ENCODE measurements at places on chromosomes 11 and 22.

GRCh38 chr11:124050748-124051147 is 9.6 kb upstream of the OR10G7 start:
- H3K4me1 ChIP-seq: no peaks in the 10 kb centered on the region
- DNase-seq: no peak
- no peak overlapping the region for H3K27ac ChIP-seq
- no peak overlapping the region for H3K4me3 ChIP-seq
- no peaks in the 10 kb centered on the region for H3K36me3 ChIP-seq
- no peaks in the 10 kb centered on the region for H3K27me3 ChIP-seq

GRCh38 chr11:62958547-62959421 is 26.0 kb downstream of the SLC22A6 start:
- H3K27ac ChIP-seq: no peak overlapping the region
- no peak overlapping the region for H3K4me3 ChIP-seq
- no peaks in the 10 kb centered on the region for H3K36me3 ChIP-seq
- peaks cover 32% of the 10 kb centered on the region for H3K27me3 ChIP-seq
- DNase-seq: no peak

DNA sequence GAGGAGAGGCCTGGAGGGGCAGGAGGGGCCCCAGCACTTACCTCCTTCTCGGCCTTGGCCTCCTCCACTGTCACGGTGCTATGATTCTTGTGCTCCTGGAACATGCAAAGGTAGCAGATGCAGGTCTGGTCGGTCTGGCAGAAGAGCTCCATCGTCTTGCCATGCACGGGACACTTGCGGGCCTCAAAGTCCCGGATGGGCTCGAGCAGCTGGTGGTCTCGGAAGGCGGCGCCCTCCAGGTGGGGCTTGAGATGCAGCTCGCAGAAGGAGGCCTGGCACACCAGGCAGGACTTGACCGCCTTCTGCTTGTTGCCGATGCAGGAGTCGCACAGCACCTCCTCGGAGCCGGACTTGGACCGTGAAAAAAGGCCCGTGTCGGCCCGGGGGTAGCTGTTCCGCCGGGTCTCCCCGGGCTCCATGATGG is 714 bp downstream of the TRIM29 start:
- H3K36me3 ChIP-seq: no peaks in the 10 kb centered on the region
- H3K4me3 ChIP-seq: peak overlapping the region; percentile 56
- no peaks in the 10 kb centered on the region for H3K4me1 ChIP-seq

DNA sequence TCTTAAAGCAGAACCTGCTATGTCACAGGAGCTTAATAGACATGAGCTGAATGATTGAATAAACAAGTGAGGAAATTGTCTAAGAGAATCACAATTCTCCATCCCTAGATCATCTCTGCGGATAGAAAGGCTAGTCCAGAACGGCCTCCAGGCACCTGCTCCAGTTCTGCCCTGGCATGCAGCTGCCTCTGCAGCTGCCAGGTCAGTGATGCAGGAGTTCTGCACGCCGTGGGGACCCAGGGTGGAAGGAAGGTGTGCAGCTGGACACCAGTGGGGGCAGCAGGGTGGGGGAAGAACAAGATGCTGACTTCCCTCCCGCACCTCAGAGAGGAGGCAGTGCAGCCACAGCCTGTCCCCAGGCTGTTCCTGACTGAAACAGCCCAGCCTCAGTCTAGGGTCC is 192.1 kb upstream of the NCAM1 start:
- no peak for DNase-seq
- H3K27ac ChIP-seq: no peak overlapping the region
- H3K4me1 ChIP-seq: no peaks in the 10 kb centered on the region
- H3K36me3 ChIP-seq: no peaks in the 10 kb centered on the region
- no peak overlapping the region for H3K4me3 ChIP-seq
- H3K27me3 ChIP-seq: no peaks in the 10 kb centered on the region

DNA sequence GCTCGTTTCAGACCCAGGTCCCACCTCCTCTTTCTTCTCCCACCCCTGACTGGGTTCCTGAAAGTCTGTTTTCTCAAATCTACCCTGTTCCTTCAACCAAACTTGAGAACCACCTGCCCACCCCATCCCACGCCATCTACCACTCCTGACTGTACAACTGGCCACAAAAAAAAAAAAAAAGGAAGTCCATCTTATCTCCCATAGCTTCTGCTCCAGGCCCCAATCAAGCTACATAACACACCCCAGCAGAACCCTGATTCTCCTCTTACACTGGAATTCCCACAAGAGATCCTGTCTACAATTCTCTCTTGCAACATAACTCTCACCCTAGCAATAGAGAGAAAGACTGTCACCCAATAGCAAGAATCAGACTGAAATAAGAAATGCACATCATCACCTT is 39.2 kb upstream of the CHST1 start:
- no peak for DNase-seq
- no peaks in the 10 kb centered on the region for H3K4me1 ChIP-seq
- no peak overlapping the region for H3K4me3 ChIP-seq

- no peak overlapping the region for H3K4me3 ChIP-seq
- no peaks in the 10 kb centered on the region for H3K27me3 ChIP-seq
- H3K4me1 ChIP-seq: no peaks in the 10 kb centered on the region
- no peaks in the 10 kb centered on the region for H3K36me3 ChIP-seq
- H3K27ac ChIP-seq: no peak overlapping the region
These were observed 148.7 kb upstream of the PGR start for GRCh38 chr11:101278286-101278685.

GRCh38 chr22:46465793-46466192 is 71.6 kb downstream of the CELSR1 start:
- peaks cover 22% of the 10 kb centered on the region for H3K36me3 ChIP-seq
- H3K4me1 ChIP-seq: no peaks in the 10 kb centered on the region
- DNase-seq: no peak
- no peak overlapping the region for H3K4me3 ChIP-seq
- H3K27me3 ChIP-seq: no peaks in the 10 kb centered on the region
- H3K27ac ChIP-seq: no peak overlapping the region

DNA sequence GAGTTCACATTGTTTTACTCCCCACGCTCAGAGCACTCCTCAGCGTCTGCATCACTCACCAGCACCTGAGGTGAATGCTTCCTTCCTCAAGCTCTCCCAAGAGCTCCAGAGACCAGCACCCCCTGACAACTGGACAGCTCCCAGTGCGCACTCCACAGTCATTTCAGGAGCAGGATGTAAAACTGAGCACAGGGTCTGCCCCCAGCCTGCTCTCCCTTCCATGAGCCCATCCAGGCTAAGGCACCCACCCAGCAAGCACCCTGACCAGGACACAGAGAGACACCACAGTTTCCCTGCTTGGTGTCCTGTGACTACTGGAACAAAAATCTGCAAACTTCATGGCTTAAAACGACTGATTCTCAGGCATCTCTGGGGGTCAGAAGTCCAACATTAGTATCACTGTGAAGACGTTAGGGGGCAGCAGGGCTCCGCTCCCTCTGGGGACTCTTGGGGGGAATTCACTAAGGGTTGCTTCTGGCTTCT is 3.3 kb downstream of the SCGB1D2 start:
- peak; percentile 24 for DNase-seq
- H3K27me3 ChIP-seq: peaks cover 82% of the 10 kb centered on the region
- H3K36me3 ChIP-seq: no peaks in the 10 kb centered on the region

GRCh38 chr22:20076627-20077172 is 3.3 kb upstream of the DGCR8 start:
- H3K27ac ChIP-seq: no peak overlapping the region
- no peak overlapping the region for H3K4me3 ChIP-seq
- H3K36me3 ChIP-seq: peaks cover 21% of the 10 kb centered on the region
- no peak for DNase-seq

DNA sequence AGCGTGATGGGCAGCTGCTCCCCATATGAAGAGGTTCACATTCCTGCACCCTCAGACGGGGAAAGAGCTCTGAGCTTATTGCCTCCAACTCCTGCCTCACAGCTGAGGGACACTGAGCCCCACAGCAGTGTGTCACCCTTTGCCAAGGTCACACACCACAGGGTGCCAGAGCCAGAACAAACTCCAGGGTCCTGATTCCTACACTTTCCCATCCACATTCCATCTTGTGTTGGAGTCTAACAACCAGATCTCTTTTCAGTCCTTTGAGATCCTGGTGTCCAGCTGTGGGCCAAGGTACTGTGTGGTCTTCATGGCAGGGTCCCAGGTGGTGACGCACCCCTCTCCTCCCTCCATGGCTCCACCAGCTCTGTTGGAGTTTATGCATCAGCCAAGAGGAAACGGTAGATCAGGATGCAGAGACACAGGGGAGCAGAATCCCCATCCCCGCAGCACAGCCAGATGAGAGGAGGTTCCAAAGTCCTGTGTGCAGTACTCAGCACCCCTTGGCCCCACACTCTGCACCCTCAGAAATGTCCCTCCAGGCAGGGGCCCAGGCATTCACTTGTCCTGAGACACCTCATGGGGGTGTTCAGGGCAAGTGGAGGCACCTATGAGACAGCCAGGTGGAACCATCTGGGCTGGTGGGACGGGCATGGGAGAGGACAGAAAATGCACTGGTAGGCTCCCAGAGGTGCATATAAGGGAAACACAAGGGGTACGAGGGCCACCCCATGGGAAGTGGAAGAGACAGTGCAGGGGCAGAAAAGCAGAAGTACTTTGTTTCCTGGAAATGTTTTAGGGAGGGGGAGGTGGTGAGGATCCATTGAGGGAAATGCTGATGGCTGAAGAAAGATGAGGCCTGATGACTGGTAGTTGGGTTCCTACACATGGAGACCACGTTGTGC is 32.6 kb upstream of the GNAZ start:
- H3K4me1 ChIP-seq: no peaks in the 10 kb centered on the region
- H3K36me3 ChIP-seq: no peaks in the 10 kb centered on the region
- no peak for DNase-seq
- H3K27me3 ChIP-seq: peaks cover 94% of the 10 kb centered on the region

GRCh38 chr11:69356703-69357457 is 62.9 kb downstream of the MYEOV start:
- H3K36me3 ChIP-seq: peaks cover 18% of the 10 kb centered on the region
- no peaks in the 10 kb centered on the region for H3K27me3 ChIP-seq
- peaks cover 22% of the 10 kb centered on the region for H3K4me1 ChIP-seq
- H3K4me3 ChIP-seq: no peak overlapping the region

DNA sequence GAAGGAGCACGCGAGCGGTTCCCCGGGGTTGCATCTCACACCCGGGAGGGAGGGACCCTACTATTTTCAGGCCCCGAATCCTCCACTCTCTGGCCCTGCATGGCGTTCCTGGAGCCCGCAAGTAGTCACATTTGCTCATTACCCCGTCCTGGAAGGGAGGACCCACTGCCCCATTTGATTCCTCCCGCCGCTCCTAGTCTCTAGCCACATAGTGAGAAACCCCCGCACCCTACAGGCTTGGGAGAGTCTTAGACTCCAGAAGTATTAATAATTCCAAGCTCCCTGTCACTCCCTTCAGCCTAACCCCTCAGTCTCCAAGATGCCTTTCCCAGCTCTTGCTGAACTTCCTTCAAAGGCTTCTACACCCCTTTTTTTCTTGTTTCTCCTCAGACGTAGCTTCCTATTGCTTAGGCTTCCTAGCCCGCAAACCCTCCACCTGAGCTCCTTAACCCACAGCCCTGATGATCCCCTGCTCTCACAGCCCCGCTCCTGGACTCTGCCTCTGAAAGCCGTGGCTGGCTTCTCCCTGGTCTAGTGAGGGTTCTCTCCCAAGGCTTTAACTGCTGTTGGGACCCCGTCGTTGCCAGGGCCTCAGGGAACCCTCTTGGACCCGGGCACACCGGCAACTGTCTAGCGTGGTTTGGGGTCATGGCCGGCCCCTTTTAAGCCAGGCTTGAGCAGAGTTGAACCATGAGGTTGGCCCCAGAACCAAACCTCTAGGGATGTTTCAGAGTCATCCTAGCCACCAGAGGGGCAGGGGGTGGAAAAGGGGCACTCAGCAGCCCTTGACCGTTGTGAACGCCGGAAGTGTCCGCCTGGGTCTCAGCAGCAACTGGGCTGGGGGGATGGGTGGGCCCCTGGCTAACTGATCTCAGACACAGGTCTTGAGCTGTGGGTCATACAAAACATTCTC is 862 bp downstream of the GGA1 start:
- no peaks in the 10 kb centered on the region for H3K27me3 ChIP-seq
- H3K4me3 ChIP-seq: peak overlapping the region; percentile 89
- H3K36me3 ChIP-seq: peaks cover 49% of the 10 kb centered on the region

DNA sequence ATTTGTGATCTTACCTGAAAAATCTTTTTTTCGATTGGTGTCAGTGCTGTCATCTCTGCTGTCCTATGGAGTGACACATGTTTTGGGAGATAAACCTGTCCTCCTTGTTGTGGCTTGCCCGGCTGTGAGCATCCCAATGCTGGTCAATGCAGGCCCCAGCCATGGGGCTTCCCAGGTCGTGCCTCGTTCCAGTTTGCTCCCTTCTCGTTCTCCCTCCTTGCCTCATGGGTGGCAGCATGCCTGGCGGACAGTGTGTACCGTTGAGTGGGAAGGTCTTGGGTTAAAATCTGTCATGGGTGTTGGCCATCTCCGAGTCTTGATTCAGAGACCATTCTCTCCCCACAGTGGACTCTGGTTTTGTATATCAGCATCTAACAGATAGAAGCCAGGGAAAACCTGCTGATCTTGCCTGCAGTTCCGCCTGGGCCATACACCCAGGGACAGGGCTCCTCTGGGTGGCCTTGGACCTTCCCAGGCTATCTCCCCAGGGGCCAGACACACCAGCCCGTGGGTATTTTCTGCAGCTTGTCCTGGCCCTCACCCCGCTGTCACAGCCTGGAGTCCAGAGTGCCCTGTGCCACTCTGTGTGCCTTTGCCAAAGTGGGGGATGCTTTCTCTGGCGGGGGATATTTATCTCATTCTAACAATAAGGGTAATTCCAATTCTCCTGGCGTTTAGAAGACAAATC is 208.1 kb downstream of the TBC1D22A start:
- no peaks in the 10 kb centered on the region for H3K27me3 ChIP-seq
- H3K4me3 ChIP-seq: no peak overlapping the region
- no peak for DNase-seq
- H3K4me1 ChIP-seq: no peaks in the 10 kb centered on the region

- H3K27ac ChIP-seq: no peak overlapping the region
- H3K36me3 ChIP-seq: no peaks in the 10 kb centered on the region
- H3K4me1 ChIP-seq: no peaks in the 10 kb centered on the region
- DNase-seq: no peak
- no peaks in the 10 kb centered on the region for H3K27me3 ChIP-seq
- H3K4me3 ChIP-seq: no peak overlapping the region
These were observed 18.6 kb downstream of the CDC45 start for GRCh38 chr22:19498154-19498865.

DNA sequence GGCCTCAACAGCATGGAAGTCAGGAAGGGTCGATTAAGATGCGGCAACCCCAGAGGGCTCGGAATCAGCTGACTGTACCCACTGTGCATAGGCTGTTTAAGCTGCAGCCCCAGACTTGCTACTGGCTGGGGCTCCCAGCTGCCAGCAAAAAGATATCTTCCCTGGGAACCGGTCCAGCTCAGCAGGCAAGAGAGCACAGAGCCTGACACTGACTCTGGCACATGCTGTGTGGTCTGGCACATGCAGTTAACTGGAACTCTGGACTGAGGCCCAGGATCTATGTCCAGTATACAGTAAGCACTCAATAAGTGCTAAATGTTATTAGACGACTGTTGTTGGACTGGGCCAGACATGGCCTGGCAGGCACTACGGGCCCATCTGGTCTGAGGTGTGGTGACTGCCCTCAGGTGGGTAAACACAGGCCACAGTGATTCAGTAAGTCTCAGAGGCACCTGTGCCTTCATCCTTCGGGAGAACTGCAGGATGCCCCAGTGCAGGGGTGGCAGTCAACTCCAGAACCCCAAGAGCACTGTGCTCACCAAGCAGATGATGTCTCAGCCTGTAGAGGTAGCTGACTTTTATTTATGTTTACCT is 87.6 kb downstream of the LARGE1 start:
- no peaks in the 10 kb centered on the region for H3K27me3 ChIP-seq
- no peak for DNase-seq
- H3K27ac ChIP-seq: no peak overlapping the region
- H3K4me3 ChIP-seq: no peak overlapping the region
- no peaks in the 10 kb centered on the region for H3K36me3 ChIP-seq

Data from Calu3 (cell line).